Stimulated activated CD8-positive, alpha-beta memory T cell treated with anti-CD3 and anti-CD28 coated beads, Interleukin-4, amount 100 ng/mL, for 1 hour (primary cell): ENCODE measurements at places on chromosomes 2 and 18.

- no peak for DNase-seq
Measured at GRCh38 chr2:228839421-228839876, 431.6 kb downstream of the PID1 start.

DNA sequence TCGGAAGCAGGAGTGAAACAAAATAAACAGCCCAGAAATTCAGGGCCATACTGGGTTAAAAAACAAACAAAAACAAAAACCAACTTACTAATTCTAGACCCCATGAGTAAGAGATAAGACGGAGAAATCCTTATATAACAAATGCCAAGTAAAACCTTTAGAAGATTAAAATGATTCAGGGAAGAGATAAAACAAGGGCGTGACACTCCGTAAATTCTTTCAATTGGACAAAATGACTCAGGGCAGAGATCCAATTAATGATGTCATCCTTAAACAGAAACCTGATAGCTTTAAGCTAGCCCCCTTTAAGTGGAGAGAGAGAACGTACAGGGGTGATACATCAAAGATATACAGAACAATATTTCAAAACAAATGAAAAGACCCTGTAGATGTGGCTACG is 317.4 kb downstream of the NBAS start:
- DNase-seq, result no peak

DNA sequence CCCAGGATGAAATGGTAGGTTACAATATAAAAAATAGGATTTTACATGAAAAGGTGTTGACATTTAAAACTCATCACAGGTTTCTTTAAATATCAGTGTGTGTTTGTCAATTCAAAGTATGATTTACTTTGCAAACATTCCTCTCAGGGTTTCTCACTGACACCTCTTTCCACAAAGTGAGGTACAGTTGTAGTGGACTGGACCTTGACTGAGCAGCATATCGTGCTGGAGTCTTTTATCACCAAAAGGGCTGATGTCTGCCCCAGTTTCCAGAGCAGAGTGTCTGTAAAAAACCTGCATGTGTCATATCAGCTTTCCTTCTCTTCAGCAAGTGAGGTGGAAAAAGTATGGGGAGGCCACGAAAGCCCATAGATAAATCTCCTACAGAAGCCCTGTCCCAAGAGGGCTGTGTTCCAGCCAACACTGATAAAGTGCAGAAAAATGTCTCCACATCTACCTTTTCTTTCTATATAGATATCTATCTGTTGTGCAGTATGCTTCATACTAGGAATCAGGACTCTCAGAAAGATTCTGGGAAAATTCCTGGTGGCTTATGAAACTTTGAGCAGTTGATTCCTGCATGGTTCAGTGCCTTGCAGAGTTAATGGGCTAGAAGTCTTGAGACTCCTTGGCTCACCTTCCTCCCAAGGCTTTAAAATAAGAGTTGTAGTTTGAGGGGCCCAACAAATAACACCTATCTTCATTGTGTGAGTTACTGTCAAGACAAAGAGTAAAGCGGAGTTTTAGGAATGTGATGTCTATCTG is 6.9 kb downstream of the ACYP2 start:
- no peak for DNase-seq

DNA sequence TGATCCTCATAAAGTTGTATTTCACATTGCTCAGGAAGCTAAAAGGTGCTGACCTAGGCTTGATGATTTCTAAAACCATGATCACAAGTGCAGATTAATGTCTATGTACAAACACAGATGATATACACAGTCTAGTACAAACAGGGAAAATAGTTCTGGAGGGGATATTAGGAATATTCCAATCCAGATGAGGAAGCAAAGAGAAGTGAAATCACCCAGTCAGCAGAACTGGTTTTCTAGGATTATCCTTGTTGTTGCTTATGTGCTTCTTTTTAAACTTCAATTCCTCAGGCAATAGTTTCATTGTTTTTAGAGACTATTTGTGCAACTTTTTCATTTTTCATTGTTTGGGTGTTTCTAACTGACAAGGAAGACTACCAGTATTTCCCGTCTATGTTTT is 4.7 kb downstream of the IL1A start:
- DNase-seq, result no peak

GRCh38 chr2:7338961-7339360 is 421.7 kb downstream of the RNF144A start:
- no peak for DNase-seq

- DNase-seq, result no peak
Measured at GRCh38 chr2:22694300-22694699, 690.7 kb upstream of the KLHL29 start.

- no peak for DNase-seq
Measured at GRCh38 chr2:216839688-216840087, 20.2 kb downstream of the TNP1 start.

GRCh38 chr2:20656561-20656960 is 5.7 kb upstream of the HS1BP3 start:
- no peak for DNase-seq
